ENCODE measurements at places on chromosomes 6 and 20.

- DNase-seq, result no peak
Measured at GRCh38 chr6:114194362-114195026, 148.3 kb downstream of the HS3ST5 start.

DNA sequence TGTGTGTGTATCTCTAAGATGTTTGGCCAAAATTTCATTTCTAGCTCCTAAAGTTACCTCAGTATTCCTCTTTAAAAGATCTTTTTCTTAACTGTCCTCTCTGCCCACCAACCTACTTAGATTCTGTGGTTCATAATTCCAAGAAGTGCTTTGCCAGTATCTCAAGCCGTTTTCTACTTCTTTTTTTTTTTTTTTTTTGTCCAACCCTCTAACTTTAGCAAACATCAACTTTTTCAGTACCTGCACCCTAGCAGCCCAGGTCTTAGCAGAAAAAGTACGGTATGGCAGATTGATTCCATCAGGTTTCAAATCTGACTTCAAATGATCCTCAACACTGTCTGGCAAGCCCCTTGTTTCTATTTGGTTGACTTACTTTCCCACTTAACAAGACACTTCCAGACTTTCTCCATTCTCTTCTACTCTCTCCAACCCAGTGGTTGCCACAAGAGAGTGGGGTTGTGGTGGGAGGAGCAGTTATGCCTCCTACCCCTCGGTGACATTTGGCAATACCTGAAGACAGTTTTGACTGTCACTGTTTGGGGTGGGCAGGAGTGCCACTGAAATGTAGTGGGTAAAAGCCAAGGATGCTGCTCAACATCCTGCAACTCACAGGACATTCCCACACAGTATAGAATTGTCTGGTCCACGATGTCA, 10.8 kb upstream of the MAN1A1 start:
- DNase-seq, result no peak

DNA sequence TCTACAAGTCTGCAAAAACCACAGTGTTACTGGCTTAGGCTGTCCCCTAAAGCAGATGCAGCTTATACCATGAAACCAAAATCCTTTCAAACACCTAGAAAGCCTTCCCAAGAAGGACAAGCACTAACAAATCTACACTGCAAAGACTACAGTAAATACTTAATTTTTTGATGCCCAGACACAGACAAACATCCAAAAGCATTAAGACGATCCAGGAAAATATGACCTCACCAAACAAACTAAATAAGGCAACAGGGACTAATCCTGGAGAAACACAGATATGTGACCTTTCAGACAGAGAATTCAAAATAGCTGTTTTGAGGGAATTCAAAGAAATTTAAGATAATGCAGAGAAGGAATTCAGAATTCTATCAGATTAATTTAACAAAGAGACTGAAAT, 423.5 kb downstream of the COL12A1 start:
- DNase-seq, result no peak

GRCh38 chr20:10646886-10647420, 26.8 kb downstream of the JAG1 start:
- no peak for DNase-seq

DNA sequence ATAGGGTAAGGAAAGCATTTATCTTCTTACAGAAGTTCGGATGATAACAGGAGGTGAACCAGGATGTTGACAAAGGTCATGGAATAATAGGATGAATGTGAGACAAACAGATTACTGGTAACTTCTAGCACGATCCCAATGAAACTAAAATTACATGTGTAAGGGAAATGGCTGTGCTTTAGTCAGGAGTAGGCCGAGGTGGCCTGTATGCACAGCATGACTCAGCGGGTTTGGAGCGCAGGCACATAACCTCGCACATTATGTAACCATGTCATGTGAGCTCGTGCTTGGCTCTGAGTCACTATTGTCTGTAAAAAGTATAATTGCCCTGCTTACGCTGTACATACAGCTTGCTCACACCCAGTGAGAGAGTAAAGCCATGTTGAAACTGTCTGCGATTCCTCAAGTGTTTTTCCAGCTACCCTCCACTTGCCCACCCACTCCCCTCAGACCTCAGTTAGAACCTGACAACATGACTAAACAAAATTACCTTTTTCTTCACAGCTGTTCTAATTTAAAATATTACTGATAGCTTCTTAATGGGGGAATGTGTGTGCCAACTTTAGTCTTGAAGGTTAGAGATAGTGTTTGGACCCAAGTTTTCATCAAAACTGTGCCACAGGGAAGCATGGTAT, 8.2 kb downstream of the CYB5R4 start:
- peak; percentile 5 for DNase-seq

DNA sequence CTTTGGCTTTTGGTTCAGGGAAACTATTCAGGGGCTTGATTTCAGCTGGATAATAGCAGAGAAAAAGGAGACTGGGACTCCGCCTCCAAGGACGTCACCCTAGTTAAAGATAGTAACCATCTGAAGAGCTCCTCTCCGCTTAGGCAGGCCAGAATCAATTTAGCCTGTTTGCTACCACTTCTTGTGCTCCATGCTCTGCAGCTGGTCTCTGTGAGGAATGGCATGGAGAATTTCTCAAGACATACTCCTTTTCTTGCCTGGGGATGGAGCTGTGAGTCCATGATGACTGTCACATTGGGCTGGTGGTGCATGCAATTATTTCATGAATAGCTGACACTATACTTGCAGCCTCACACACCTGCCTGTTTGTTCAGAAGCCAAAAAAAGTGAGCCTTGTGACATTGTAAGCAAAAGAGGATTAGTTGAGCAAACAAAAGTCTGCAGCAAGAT, 61.4 kb downstream of the TXLNB start:
- DNase-seq, result no peak

DNA sequence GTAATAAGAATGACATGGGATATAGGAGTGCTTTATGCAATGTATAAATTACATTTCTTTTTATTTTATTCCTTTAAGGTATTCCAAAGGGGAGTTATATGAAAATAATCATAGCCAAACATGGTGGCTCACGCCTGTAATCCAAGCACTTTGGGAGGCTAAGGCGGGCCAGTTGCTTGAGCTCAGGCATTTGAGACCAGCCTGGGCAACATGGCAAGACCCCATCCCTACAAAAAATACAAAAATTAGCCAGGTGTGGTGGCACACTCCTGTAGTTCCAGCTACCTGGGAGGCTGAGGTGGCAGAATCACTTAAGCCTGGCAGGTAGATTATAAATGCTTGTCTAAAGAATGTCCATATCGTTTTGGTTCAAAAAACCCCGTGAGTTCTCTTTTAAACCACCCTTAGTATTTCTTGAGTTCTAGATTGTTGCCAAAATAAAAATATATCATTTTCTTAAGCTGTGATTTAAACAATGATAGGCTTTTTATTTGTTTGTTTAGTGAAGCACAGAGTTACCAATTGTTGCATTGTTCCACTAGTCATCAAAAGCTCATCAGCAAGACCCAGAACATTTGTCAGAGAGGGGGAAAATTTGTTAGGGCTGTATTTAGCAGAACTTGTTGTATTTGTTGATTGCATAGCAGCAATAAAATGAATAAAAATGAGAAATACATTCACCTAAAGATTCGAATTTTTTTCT, 146.2 kb downstream of the KHDC1L start:
- DNase-seq, result no peak

GRCh38 chr6:68458447-68458846, 176.6 kb upstream of the ADGRB3 start:
- no peak for DNase-seq

DNA sequence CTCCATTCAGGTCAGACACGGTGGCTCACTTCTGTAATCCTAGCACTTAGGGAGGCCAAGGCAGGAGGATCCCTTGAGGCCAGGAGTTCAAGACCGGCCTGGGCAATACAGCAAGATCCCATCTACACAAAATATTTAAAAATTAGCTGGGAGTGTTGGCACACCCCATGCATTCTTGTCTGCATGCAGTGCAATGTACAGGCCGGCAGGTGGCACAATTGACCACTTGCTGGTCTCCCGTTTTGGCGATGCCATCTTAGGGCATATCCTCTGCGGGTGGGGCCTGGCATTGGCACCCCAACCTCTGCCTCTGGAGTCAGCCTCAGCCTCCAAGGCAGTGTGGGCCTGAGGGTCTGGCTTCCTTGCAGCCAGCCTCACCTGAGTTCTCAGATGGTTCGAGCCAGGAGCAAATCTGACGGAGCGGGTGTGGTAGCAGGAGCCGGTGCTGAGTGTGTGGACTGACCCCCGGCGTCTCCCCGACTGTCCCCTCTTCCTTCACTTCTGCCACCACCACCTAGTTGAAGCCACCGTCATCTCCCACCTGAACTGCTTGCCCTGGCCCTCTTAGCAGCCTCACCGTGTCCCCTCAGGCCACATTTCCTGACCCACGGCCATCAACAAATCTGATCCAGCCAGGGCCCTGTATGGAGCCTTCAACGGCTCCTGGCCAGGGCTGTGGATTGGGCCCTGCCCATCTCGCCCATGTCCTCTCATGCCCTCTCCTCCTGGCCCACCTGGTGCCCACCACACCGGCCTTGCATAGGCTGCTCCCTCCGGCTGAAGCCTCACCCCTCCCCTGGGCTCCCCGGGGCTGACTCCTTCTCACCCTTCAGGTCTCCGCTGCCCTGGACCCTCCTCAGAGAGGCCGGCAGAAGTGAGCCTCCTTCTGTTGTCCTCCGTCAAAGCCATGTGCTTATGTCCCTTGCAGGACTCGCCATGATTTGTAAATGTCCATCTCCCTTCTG, 44.0 kb downstream of the EFCAB8 start:
- peak; percentile 7 for DNase-seq

DNA sequence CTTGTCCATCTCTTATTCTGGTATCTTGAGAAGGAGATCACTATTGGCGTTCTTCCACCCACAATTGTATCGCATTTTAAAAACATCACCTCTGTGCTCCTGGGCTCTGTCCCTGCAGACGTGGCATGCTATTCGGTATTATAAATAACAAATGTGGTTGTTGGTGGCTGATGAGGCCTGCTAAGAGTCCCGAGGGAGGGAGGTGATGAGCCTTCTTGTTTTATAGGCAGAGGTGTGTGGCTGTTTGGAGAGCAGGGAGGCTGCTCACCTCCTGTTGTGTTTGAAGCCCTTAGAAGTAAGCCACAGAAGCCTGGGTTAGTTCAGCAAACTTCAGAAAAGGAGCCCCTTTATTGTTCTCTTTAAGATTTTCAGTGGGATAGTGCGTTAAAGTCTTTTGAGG, 15.6 kb downstream of the MANBAL start:
- no peak for DNase-seq

- DNase-seq, result no peak
Measured at GRCh38 chr6:16432075-16433032, 194.0 kb downstream of the GMPR start.

GRCh38 chr6:93266116-93266817, 153.1 kb downstream of the EPHA7 start:
- DNase-seq, result no peak
